ENCODE measurements at places on chromosomes 1 and 21.

DNA sequence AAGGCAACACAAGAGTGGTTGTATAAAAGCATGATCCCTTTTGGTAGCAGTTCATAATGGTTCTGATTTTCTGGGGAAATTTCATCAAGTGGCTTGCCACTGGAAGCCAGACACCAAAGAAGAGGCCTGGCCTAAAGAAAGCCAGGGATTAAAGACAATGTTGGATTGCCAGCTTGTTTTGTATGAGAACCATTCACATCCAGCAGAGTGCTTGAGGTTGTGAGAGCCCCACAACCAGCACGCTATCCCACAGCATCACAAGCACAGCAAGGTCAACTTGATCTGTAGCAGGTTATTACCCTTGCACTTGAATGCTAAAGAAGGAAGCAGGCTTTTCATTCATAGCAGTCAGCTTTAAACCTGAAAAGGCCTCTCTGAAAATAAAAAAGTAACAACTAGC lies 399.8 kb downstream of the PLPP3 start:
- DNase-seq = no peak

GRCh38 chr1:183470147-183470960 lies 1.9 kb upstream of the SMG7 start:
- DNase-seq = peak; percentile 86

DNA sequence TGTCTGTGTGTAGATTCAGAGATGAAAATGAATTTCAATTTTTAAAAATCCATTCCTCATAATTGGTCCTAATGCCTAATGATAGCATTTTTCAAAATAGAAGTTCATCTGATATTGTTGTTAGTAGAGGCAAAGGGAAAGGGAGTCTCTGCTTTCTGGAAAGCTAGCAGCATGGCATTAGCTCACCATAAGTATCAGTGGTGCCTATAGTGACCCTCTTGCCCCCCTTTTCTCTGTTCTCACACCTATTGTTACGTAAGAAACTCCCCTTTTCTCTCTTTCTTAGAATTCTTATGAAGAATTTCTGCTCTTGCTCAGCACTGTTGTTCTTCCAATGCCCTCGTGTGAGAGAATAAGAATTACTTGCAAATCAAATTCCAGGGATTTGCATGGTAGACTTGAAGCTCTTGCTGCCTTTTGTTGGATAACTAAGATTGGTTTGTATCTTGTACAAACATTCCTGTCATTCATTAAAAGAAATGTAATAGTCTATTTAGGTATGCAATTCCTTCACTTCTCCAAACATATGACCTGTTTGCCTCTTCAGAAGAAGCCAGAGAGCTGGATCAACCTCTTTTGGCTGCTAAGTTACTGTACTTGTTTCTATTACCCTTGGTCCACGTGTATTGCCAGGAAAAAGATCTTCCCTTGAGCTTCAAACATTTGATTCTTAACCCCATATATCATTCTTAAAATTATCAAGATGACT lies 69.2 kb upstream of the MAGI3 start:
- no peak for DNase-seq

- no peak for DNase-seq
Measured at GRCh38 chr1:157806431-157807149, 13.3 kb downstream of the FCRL1 start.

DNA sequence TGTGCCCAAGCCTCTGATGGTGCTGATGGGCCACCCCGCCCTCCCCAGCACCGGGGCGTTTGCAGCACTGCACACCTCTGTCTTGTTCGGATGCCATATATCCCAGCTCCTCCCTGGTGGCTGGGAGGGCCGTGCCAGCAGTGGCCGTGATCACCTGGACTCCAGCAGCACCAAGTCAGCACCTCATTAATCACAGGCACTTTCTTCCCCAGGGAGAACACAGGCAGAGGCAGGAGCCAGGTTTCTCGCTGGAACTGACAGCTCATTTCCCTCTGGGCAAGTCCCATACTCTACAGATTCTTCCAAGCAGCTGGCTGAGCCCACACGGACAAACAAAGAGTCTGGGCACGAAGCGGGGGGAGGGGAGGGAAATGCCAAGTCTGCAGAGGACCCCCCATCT lies 141.7 kb upstream of the EDN2 start:
- DNase-seq = no peak

DNA sequence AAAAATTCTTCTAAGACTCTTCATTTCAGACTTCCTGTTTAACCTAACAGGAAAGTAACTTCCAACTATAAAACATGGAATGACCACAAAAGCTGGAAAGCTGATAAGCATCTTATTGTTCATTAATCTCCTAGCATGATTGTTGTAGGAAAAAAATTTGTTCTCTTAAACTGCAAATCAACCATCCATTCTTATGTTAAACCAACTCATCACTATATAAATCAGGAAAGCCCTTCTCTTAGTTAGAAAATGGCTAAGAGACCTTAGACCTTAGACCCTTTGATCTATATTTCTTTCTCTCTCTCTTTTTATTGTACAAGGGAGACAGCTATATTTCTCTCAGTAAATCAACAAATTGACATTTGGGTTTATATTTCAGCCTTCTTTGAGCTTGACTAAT lies 101.4 kb downstream of the UBE2U start:
- DNase-seq = no peak

GRCh38 chr1:172219966-172220365 lies 200.5 kb upstream of the C1orf105 start:
- no peak for DNase-seq

DNA sequence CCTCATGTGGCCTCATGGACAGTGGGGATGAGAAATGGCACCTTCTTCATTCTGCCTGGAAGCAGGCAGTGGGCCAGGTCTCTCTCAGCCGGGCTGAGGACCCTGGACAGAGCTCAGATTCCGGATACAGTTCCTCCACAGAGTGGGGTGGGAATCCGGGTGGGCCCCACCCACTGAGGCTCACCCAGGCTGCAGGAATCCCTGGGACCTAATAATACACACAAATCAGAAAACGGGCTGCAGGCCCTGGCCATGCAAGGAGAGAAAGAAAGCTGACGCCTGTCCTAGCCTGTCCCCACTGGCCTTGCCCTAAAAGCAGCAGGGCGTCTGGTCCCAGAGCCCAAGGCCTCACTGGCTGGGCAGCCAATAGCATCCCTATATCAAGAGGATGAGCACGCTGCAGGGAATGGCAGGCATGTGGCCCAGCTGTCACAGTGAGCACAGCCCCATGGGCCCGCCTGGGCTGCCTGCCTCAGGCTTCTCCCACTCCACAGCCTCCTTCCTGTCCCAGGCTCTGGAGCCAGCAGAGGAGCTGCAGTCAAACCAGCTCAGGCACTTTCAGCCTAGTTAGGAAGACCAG lies 25.3 kb downstream of the ACTA1 start:
- DNase-seq = no peak
